ENCODE measurements at places on chromosomes 12 and 14.

DNA sequence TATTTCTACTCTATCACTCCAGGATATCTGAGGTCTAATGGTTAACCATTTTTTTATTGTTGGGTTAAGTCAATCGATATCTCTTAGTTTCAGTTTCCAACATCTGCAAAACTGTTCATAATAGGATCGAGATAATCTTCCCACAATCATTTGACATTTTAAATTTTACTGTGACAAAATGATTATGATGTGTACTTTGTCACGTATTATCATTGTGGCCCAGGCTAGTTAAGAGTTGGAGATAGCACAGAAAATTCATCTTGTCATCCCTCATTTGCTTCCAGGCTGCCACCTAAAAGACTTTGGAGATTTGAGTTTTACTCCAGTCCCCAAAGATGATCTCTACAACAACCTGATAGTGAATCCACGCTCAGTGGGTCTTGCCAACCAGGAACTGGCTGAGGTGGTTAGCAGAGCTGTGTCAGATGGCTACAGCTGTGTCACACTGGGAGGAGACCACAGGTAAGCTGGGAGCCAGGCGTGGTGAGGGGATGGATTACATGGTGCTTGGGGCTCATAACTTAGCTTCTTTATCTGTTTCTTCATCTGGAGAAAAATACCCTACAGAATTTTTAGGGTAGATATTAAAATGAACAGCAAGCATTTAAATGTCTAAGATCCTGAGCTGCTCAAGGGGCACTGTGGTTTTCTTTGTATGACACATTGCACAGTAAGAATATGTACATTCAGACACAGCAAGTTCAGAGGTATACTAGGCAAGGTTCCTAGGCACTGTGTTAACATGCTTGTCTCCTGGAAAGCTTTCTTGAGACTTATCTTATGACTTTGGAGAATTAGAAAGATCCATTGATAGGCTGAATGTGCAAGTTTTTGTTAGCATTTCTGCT lies 22.4 kb downstream of the ARG2 start:
- no peak for DNase-seq

DNA sequence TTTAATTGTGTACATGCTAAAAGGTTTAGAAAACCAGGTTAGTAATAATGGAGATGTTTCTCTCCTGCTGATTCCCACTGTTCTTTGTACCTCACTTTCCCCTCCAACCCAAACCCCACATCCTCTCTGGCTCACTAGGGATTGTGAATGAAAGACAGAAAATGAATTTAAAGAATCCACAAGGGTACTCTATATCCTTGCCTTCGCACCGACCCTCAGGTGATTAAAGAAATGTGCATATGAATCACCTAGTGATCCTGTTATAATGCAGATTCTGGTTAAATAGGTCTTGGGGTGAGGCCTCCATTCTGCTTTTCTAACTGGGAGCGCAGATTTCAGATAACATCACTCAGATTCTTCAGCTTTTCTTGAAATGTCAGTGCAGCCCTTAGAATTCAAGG lies 84.3 kb upstream of the OTX2 start:
- DNase-seq, result no peak

DNA sequence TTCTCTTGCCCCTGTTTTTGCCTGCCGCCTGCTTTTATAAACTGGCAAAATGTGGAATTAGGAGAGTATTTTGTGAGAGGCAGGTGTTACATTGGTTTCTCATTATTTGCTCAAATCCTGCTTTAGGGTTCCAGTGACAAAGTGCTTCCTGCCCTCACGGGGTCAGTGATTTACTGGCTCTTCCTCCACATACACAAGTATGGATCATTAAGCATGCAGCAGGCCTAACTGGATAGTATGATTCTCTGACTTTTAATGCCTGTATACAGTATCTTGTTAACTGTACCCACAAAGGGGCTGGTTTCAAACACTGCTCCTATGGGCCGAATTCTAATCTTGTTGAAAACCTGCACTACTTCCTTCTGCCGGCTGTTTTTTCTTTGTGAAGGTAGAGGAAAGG lies 63.2 kb downstream of the PTCSC3 start:
- no peak for DNase-seq

DNA sequence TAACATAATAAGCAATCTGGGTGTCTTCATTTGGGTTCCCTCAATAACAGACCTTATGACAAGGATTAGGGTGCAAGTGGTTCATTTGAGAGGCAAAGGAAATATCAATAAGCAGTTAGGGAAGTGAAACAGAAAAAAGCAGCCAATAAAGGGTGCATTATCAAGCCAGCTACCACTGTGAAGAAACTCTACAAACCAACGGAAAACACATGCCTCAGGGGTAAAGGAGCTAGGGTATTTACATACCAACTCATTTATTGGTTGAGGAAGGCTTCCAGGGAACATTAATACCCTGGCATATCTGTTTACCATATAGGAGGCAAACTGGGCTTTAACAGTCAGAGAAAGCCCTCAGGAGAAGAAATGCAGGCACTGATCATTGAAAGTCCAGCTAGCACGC lies 22.7 kb upstream of the IFNG-AS1 start:
- no peak for DNase-seq

DNA sequence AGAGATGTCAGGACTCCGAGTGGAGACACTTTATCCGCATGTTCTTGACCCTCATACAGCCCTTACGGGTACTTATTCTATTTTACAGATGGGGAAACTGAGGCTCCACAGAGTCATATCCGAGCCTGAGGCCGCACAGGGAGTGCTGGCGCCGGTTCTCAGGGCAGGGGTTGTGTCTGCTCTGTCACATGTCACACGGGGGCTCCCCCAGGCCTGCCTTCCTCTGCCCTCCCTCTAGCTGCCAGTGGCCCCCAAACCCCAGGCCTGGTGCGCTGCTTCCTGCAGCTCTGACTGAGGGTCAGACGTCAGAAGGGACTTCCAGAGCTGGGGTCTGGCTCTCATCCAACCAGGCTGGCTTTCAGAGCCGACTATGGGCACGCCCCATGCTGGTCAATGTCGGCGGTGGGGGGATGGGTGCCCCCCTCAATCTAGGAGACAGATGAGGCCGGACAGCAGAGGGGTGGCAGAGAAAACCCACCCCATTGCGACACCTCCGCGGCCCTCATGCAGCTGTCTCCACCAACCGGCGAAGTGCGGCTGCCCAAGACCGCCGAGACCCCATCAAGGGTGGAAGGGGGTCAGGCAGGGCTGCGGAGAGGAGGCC lies 811 bp upstream of the INF2 start:
- DNase-seq, result no peak

DNA sequence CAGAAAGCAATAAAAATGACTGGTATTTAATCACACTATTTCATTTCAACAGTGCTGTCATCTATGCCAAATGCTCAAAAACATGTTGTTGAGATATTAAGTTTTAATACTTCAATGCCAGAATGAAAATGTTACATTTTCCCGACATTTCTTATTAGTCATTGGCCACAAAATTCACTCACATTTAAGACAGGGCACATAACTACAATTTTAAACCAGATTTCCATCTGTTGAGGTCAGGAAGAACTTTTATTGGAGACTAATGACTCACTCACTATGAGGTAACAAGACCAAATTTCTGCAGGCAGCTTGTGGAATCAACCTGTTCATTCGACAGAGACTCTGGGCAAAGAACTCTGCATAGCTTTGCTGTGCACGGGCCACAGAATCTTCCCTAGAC lies 36.8 kb downstream of the PPTC7 start:
- no peak for DNase-seq

GRCh38 chr12:26557326-26557725 lies 275.7 kb downstream of the ITPR2 start:
- no peak for DNase-seq

GRCh38 chr12:12985817-12986408 lies 14.2 kb downstream of the HEBP1 start:
- DNase-seq, result no peak

- DNase-seq, result no peak
These were observed 56.8 kb downstream of the MOK start for GRCh38 chr14:102248121-102248520.

DNA sequence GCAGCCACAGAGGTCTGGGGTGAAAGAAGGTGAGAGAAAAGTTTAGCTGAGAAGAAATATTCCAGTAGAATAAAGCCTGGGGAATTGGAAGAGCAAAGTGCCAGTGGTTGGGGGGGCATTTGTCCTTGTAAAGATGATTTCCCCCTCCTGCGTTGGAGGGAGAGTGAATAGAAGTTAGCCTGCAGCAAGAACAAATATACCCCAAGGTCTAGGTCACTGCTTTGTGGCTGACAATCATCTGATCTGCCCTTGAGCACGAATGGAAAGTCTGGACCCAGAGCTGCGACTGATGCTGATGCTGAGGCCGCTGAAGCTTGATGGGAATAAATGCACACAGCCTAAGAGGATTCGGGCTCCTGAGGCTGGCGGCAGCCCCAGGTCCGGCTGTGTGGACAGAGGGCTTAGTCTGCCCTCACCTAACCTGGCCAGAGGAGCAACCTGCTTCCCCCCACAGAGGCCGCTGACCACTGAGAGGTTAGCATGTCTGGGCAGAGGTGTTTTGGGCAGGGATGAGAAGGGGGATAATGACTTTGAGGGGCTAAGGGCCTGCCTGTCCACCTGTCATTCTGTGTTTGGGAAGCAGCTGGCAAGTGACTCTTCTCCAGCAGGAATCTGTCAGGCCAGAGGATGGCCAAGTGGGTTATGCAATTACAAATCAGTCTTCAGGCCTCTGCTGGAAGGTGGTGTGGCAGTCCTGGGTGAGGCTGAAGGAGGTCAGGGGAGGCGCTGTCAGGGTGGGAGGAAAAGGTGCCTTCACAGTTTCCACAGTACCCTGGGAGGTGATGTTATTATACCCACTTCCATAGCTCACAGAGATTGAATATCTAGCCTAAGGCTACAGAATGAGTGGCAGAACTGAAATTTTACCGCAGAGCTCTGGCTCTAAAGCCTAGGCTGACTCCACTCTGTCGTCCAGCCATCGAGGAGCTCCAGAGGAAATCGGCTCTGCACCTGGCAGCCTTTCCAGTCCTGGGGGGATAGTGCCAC lies 11.7 kb downstream of the TUBA1C start:
- DNase-seq, result no peak

- DNase-seq, result no peak
These were observed 73.4 kb upstream of the ANO4 start for GRCh38 chr12:100721169-100721568.

- peak; percentile 86 for DNase-seq
These were observed 30.5 kb downstream of the AREL1 start for GRCh38 chr14:74682169-74682952.

GRCh38 chr12:58656254-58657009 lies 263.9 kb downstream of the LRIG3 start:
- no peak for DNase-seq

DNA sequence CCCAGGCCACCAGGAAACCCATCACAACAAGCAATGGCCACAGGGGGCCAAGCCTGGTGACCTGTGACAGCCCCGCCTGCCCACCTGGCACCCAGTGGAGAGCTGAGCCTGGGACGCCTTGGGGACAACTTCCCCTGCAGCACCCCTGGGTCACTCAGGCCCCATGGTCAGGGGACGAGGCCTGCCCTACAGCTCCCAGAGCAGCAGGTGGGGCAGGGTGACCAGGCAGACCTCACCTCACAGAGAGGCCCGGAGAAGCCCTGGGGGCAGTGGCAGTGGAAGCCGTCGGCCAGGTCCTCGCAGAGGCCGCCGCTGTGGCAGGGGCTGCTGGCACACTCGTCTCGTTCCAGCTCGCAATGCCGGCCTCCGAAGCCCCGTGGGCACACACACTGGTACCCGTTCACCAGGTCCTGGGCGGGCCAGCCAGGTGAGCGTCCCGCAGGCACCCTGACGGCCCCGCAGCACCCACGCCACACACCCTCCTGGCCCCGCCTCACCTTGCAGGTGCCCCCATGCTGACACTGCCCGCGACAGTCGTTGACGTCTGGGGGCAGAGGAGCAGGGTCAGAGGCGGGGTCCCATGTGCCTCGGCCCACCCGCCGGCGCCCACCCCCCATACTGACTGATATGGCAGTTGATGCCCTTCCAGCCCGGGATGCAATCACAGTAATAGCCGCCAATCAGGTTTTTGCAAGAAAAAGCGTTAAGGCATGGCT lies 18.1 kb downstream of the JAG2 start:
- no peak for DNase-seq

- no peak for DNase-seq
These were observed 2.0 kb downstream of the NFKBIA start for GRCh38 chr14:35402323-35403113.

DNA sequence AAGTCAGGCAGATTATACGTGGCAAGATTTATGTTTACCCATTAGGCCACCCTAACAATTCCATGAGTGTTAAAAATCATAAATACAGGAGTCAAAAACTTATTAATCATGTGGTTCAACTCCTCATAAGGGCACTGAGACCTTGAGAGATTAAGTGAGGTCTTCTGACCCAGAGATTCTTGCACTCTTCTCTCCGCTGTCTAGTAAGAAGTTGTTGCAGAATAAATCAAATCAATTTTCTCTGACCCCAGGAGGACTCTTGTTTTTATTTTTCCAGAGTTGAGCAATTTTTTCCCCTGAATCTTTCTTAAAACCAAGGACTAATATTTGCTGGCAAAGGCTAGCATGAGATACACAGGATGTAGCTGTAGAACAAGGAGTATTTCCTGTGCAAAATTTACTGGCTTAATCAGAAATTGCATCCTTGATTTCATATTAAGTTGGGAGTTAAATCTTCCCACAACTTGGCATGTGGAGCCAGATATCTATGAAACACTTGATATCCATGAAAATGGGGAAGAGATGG lies 90.9 kb upstream of the PTHLH start:
- no peak for DNase-seq

DNA sequence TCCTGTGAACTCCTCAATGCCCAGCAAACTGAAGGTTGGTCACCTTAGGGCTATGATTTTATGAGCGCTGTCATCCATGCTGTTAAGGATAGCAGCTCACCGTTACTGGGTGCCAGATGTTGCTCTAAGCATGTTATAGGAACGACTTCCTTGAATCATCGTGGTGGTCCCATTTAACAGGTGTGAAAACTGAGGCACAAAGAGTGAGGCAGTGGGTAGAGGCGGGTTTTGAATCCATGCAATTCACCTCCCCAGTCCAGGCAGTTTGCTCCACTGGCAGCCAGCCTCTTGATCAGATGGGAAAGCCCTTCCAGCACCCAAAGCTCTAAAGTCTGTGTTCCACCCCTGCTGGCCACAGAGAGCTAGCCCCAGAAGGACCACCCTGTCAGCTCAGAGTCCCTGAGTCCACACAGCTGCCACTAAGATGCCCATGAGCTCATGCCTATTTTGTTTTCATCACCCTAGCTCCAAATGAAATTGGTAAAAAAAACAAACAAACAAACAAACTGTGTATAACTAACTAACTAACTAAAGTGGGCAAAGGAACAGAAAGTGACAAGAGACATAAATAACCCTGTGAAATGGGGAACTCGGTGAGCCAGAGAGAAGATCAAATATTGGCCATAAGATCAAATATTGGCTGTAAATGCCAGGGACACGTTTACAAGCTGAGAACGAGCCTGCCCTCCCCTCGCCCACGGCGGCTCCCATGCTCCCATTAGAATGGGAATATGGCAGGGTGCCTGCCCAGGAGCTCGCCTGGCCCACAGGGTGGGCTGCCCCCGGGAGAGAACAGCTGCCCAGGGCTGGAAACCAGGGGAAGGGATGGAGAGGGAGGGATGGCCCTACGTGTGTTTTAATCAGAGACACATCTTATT lies 72.3 kb upstream of the RFLNA start:
- no peak for DNase-seq

DNA sequence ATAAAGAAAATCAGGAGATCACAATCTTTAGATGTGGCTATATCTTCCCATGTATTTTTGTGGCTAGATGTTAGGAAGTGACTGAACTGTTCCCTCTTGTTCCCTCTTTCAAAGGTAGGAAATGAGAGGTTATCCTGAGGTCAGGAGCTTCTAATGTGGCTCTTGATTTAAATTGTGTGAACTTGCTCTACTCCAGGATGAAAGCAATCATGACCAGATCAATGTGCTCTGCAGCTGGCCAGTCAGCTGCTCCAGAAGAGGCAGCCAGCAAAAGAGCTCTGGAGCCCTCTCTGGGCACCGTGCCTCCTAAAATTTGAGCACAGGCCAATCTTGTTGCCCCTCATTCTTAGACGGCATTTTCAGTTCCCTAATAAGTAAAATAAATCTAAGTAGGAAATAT lies 32.0 kb downstream of the CDK17 start:
- peak; percentile 77 for DNase-seq
